ENCODE measurements at places on chromosomes 12 and 14.

- no peak for DNase-seq
These were observed 72.8 kb downstream of the PAPOLA start for GRCh38 chr14:96574633-96575632.

GRCh38 chr12:4031703-4032291, 158.6 kb upstream of the PARP11 start:
- DNase-seq, result peak; percentile 33

DNA sequence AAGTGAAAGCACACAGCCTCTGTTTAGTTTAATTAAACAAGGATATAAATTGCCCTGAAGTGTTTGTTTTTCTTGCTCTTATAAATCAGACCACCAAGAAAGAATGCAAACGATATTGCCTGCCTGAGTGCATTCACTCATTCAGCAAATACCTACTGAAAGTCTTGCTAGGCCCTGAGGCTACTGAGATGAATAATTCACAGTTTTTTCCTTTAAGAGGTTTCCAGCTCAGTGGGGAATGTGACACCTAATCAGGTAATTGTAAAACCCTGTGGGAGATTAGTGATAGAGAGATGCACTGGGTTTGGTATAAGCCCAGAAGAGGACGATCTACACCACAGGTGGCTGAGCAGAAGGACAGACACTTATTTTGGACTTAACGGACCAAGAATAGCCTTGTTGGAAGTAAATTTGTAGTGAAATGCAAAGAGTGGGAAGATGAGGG, 151.4 kb downstream of the SLC35F4 start:
- DNase-seq, result no peak

- no peak for DNase-seq
These were observed 497.6 kb downstream of the SLC16A7 start for GRCh38 chr12:60093428-60093827.

GRCh38 chr12:56143217-56143616, 9.2 kb upstream of the MYL6B start:
- DNase-seq, result no peak

DNA sequence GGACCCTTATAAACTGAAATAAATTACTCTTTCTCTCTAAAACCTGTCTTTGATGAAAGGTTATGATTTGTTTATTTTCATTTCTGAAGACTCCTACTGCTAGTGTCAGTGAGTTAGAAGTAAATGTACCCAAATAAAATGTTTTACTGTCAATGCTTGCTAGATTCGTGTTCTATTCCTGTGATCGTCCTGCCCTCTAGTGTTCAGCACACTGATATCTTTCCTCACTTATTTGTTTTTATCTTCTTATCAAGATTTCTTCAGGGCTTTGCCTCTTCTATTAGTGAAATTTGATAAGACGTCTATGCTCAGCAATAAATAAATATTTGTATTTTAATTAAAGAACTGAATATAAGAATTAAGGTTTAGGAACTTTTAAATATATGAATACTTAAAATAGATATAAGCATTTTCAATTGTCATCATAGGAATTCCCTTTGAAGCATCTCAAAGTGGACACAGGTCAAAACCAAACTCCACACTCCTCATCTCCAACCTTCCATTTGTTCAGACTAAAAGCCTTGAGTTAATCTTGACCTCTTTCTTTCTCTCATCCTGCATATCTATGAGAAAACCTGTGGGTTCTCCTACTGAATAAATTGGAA, 75.8 kb downstream of the C12orf50 start:
- no peak for DNase-seq

GRCh38 chr12:7571257-7571656, 67.7 kb upstream of the CD163 start:
- DNase-seq, result no peak

DNA sequence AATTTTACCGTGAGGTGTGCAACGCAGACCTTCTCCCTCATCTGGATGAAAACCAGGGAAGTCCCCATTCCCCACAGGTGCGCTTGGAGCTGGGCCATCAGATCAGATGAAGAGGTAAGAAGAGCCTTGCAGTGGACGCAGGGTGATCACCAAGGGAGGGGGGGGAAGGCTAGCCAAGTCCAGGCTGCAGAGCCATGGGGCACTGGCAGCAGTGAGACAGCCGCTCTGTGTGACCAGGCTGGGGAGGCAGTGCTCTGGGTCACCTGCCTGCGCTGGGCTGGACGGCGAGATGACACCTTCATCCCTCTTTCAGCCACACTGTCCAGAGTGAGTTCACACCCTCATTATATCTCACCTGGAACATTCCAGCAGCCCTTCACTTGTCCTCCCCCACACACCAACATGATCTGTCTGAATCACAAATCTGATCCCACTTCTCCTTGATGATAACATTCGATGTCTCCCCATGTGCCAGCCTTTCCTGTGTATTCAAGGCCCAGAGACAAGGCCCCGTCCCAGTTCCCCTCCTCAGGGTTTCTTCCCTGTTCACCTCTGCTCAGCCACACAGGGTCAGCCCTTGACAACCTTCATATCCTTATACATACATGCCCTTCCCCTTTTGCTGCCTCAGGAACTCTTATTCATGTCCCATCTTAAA, 65.9 kb upstream of the VASH1 start:
- DNase-seq, result no peak

Data from left colon (tissue), 2 donors.